T-cell (primary cell): ENCODE measurements at places on chromosomes 13 and 19. TPM values are rescaled to one million over a fixed set of nuclear protein-coding genes. Genes with fewer than 3 reads are reported as not detected.
A peak's percentile ranks its signal among the peaks of the same experiment; 100 is the strongest.

- no peaks in the 10 kb centered on the region for H3K4me1 ChIP-seq
- peaks cover 54% of the 10 kb centered on the region for H3K27me3 ChIP-seq
- H3K27ac ChIP-seq = no peak overlapping the region
- no peak overlapping the region for H3K4me3 ChIP-seq
- DNase-seq = no peak
These were observed 46.9 kb upstream of the VSTM2B start for GRCh38 chr19:29478578-29479565.

DNA sequence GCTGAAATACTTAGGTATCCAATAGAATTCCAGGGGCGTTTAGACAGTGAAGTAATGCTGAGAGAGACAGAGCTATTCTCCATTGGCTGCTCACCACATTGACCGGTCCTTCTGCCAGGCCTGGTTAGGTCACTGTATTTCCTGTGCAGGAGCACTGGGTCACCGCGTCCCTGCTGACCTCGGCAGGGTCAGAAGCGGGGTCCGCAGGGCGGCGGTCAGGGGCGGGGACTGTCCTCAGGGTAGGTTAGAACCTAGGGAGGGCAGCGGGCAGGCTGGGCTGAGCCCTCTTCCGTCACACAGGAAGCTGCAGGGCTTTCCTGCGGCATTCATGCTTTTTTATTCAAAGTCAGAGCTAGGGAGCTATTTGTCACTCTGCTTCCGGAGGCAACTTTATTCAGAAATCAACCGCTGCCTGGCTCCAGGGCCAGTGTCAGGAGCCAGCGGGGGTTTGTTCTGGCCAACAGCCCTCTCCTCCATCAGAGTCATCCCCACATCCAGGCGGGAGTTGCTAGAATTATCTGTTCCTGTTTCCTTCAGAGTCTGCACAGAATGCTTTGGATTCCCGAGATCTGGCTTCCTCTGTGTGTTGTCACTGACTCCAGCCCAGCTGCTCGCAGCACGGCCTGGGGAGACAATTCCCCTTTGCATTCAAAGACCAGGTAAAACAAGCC, 81.2 kb upstream of the WASF3 start:
- no peaks in the 10 kb centered on the region for H3K27me3 ChIP-seq
- H3K4me1 ChIP-seq = peaks cover 10% of the 10 kb centered on the region
- H3K4me3 ChIP-seq = no peak overlapping the region

DNA sequence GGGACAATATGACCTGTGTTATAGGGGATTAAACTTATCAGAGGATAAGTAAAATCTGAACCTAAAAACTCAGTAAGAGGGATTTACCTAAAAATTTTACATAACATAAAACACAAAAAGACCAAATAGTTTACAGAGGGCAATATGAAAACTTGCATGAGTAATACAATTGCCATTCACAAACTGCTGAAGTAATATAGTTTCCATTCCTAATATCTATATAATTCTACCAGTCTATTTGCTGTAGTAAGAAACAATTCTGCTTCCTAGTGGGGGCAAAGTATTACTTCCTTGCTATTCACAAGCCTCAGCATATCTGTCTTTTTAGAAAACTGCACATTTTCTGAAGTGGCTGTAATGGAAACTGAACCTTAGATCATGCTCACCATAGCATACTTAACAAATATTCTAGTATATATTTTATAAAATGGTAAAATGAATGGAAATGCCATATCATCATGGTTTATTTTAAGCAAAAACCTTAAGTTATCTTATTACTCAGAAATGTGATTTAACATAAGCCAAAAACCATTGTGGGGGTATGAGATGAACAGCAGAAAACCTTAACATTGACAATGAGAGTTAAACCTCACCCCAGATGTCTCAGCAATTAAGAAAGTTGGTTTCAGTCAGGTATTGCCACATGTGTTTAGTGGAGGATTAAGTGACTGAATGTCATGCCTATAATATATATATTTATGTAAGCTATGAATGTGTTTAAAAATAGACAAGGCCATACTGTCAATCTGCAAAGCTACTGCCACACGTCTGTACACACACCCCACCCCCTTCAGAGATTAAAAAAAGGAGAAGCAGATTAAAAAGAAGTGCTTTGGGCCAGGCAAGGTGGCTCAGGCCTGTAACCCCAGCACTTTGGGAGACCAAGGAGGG, 136.8 kb downstream of the MIPEP start:
- no peaks in the 10 kb centered on the region for H3K4me1 ChIP-seq
- no peak overlapping the region for H3K4me3 ChIP-seq
- H3K36me3 ChIP-seq = peaks cover 5% of the 10 kb centered on the region
- no peak for DNase-seq

DNA sequence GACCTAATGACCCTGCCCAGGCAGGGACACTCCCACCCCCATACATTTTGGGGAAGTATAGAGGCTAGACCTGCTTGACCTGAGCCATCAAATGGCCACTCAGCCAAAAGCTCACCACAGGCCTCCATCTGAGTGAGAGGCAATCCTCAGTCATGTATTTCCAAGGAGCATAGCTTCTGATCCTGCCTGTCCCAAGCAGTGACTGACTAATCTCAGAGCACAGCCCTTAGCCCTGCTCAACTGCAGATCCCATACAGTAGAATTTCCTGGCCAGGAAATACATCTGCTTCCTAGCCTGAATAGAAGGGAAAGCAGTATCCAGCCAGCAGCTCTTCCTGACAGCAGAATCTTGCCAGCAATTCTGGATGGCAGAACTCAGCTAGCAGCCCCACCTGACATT, 880.6 kb upstream of the GPC6 start:
- no peak overlapping the region for H3K27ac ChIP-seq
- no peak overlapping the region for H3K4me3 ChIP-seq
- no peak for DNase-seq

GRCh38 chr13:109862627-109863026, 76.2 kb upstream of the IRS2 start:
- DNase-seq = no peak
- H3K4me3 ChIP-seq = no peak overlapping the region
- H3K36me3 ChIP-seq = no peaks in the 10 kb centered on the region
- no peaks in the 10 kb centered on the region for H3K4me1 ChIP-seq
- no peak overlapping the region for H3K27ac ChIP-seq

DNA sequence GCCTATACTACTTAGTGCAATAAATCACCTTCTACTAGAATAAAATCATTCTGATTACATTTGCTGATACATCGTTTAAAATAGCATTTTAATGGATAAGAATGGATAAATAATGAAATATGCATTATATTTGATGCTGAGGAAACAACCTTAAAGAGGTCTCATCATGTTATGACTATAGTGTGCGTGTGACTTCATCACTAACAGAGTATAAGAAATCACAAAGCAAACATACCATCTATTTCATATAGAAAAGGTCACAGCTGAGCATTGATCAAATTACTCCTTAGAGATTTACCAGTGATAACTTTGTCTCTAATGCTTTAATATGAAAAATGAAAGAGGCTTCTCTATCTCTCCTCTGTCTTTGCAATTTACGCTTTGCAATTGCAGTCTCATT, 1620.3 kb upstream of the SLC10A2 start:
- H3K4me3 ChIP-seq = no peak overlapping the region
- DNase-seq = no peak
- H3K27ac ChIP-seq = no peak overlapping the region
- H3K36me3 ChIP-seq = no peaks in the 10 kb centered on the region
- no peaks in the 10 kb centered on the region for H3K4me1 ChIP-seq
- H3K27me3 ChIP-seq = no peaks in the 10 kb centered on the region

DNA sequence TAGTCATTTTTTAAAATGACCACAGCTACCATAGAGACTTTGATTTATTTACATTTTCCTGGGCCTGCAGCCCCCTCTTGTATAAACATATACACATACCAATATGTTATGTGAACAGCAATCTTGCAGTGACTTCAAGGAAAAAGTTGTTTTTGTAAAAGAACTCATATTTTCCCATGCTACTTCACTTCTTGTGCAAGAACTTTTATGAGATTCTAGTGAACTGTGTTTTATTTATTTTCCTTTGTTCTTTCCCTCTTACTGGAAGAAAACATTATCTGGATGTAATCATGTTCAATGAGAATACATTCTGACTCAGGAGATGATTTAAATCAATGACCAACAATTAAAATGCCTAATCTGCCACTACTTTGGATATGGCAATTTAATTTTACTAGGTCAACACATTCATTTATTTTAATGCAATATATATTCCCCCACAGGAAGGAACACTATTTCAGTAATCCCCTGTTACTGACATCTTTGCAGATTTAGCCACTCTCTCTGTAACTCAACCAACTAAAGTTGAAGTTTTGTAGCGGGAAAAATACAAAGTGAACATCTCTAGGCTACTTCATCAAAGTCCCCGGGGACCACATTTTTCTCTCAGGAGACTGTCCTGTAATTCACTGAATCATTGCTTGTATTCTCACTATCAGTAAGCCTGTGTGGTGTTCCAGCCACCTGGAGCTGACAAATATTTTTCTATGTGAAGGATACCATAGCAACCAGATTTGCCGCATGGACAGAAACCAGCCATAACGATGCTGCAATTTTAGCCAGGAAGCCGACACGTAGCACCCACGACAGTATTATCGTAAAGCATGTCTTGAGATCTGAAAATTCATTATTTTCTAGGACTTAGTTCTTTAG, 90.5 kb downstream of the STARD13 start:
- no peak for DNase-seq
- no peak overlapping the region for H3K27ac ChIP-seq
- H3K4me1 ChIP-seq = no peaks in the 10 kb centered on the region
- H3K4me3 ChIP-seq = no peak overlapping the region
- H3K27me3 ChIP-seq = no peaks in the 10 kb centered on the region

DNA sequence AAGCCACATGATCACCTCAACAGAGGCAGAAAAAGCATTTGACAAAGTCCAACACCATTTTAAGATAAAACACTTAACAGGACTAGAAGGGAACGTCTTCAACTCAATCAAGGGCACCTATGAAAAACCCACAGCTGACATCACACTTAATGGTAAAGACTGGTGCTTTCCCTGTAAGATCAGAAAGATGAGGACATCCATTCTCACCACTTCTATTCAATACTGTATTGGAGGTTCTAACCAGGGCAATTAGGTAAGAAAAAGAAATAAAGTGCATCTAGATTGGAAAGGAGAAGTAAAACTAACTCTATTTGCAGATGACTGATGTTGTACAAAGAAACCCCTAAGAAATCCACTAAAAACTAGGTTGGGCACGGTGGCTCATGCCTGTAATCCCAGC, 11.2 kb upstream of the AKAP8 start:
- H3K27me3 ChIP-seq = no peaks in the 10 kb centered on the region
- no peak overlapping the region for H3K4me3 ChIP-seq
- DNase-seq = no peak

DNA sequence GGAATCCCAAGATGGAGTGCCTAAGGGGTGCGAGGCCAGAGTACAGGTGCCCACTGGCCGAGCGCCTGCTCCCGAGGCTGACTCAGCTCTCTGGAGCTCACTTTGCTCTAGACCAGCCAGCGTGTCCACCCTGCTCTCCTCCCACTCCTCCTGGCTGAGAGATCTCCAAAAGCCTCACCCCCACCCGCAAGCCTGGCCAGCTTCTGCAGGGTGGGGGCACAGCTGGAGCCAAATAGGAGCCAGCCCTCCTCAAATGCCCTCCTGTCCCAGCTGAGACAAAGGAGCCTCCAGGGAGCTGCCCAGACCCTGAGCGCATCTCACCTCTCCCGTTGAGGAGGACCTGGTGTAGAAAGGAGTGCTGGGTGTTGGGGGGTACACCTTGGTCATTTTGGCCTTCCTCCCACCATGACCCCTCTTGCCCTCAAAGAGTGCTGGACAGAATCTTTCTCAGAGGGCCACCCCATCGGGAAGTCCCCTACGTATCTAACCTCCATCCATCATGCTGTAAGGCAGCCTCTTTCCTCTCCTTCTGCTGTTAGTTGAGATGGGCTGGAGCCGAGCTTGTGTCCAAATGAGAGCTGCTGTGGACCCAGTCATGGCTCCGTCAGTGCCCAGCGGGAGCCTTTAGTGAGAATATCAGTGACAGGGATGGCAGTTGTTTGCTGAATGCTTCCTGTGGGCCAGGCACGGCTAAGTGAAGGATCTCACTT, 123.9 kb upstream of the VSTM2B start:
- H3K4me3 ChIP-seq = no peak overlapping the region
- DNase-seq = no peak
- H3K27me3 ChIP-seq = peaks cover 36% of the 10 kb centered on the region
- H3K36me3 ChIP-seq = no peaks in the 10 kb centered on the region
- H3K27ac ChIP-seq = no peak overlapping the region

GRCh38 chr19:10839114-10840050, 3.4 kb upstream of the TMED1 start:
- H3K4me1 ChIP-seq = peaks cover 2% of the 10 kb centered on the region
- no peaks in the 10 kb centered on the region for H3K36me3 ChIP-seq
- H3K27me3 ChIP-seq = peaks cover 6% of the 10 kb centered on the region

GRCh38 chr19:42113641-42114348, 18.5 kb downstream of the POU2F2 start:
- no peak overlapping the region for H3K4me3 ChIP-seq
- no peaks in the 10 kb centered on the region for H3K4me1 ChIP-seq
- H3K27me3 ChIP-seq = no peaks in the 10 kb centered on the region
- H3K36me3 ChIP-seq = peaks cover 57% of the 10 kb centered on the region
- H3K27ac ChIP-seq = no peak overlapping the region

- H3K27ac ChIP-seq = no peak overlapping the region
- no peak overlapping the region for H3K4me3 ChIP-seq
- DNase-seq = no peak
- H3K36me3 ChIP-seq = no peaks in the 10 kb centered on the region
- no peaks in the 10 kb centered on the region for H3K4me1 ChIP-seq
These were observed 1392.0 kb upstream of the ATXN8OS start for GRCh38 chr13:68715651-68716050.

DNA sequence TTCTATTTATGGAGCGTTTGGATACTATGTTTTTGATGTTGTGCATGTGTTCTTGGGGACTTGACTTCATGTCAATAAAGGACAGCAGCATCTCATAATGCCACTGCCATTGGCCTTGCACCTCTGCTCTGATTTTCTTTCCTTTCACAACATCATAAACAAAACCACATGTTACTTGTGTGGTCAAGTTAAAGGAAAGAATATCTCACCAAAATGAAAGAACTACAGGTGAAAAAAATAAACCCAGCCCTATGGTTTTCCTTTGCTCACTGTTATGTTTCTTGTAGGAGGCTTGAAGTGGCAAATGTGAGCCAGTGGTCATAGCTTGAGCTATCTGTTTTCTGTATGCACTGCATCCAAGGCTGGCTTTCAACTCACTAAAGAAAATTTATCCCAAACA, 240.4 kb downstream of the KCNRG start:
- peaks cover 13% of the 10 kb centered on the region for H3K4me1 ChIP-seq
- H3K4me3 ChIP-seq = no peak overlapping the region
- H3K27ac ChIP-seq = peak overlapping the region; percentile 31
- no peaks in the 10 kb centered on the region for H3K36me3 ChIP-seq
- no peaks in the 10 kb centered on the region for H3K27me3 ChIP-seq

KANK2 gene
- 1.2 TPM for total RNA-seq

SMIM44 gene
- not detected for total RNA-seq
